ENCODE measurements at places on chromosomes 5 and 9.
A peak's percentile ranks its signal among the peaks of the same experiment; 100 is the strongest.

- H3K27ac ChIP-seq, result no peak overlapping the region
- DNase-seq, result no peak
- H3K4me1 ChIP-seq, result no peaks in the 10 kb centered on the region
- no peak overlapping the region for H3K4me3 ChIP-seq
- peaks cover 3% of the 10 kb centered on the region for H3K27me3 ChIP-seq
These were observed 196.8 kb downstream of the PRDM9 start for GRCh38 chr5:23703940-23704855.

DNA sequence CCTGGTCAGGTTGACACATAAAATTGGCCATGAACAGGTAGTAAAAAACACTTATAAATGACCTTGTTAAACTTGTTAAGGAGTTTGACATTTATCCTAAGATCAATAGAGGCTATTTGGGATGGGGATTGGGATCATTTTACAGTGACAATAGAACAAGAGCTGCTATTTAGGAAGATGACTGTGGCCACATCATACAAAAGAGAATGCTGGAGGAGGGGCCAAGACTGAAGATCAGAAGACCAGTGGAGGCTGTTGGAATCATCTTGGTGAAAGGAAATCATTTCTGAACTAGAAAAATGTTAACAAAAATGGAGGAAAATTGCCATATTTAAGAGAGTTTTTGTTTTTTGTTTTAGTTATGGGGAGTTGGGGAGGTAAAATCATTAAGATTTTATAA is 304.8 kb upstream of the TLE4 start:
- no peaks in the 10 kb centered on the region for H3K36me3 ChIP-seq
- H3K4me3 ChIP-seq, result no peak overlapping the region
- H3K27me3 ChIP-seq, result peaks cover 10% of the 10 kb centered on the region
- no peaks in the 10 kb centered on the region for H3K4me1 ChIP-seq

DNA sequence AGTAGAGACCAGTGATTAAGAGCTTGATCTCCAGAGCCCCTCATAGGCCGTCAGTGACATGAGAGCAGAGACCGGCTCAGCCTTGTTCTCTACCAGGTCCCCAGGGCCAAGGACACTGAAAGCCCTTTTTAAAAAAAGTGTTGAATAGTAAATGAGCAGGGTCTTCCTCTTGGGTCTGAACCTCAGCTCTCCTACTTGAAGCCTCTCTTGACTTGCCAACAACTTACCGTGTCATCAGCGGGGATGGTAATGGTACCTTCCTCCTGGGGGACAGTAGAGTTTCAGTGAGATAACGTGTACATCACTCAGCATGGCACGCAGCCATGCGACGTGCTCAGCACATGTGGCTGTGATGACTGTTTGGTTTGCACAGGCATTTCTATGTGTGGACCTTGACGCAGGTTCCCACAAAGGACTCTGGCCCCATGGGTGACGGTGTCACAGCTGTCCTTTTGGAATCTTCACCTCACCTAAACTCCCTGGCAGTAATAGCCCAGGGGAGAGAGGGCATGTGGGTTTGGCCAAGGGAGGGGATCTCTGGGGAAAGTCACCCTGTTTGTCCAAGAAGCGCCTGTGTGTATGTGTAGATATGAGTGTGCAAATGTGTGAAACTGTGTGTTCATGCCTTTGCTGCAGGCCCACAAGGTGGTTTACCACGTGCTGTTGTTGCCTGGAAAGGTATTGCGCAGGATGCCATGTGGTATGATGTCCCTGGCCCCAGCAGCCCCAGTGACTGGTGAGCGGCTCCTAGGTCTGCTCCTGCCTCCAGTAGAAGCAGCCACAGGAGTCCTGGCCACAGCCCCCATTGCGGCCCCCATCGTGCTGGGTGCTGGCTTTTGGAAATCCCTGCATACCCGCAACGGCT is 18.7 kb downstream of the ERGIC1 start:
- peaks cover 91% of the 10 kb centered on the region for H3K4me1 ChIP-seq
- peak overlapping the region; percentile 70 for H3K4me3 ChIP-seq
- H3K27me3 ChIP-seq, result peaks cover 11% of the 10 kb centered on the region
- H3K27ac ChIP-seq, result peak overlapping the region; percentile 88

DNA sequence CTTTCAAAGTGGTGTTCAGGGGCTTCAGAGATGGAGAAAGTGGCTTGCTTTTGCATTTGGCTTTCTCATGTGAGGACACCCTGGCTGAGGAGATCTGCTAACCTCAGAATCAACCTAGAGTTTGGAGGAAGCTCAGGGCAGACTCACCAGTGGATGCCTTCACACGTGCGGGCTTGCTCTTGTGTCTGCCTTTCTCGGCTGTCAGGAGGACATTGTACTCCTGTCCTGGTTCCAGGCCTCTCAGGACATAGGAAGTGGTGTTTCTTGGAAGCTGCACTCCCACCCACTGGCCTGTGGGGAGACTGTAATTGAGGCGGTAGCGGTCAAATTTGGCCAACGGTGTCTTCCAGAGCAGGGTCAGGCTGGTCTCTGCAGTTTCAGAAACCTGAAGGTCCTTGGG is 44.5 kb downstream of the TNC start:
- H3K4me1 ChIP-seq, result no peaks in the 10 kb centered on the region
- no peak for DNase-seq
- no peak overlapping the region for H3K27ac ChIP-seq
- H3K36me3 ChIP-seq, result no peaks in the 10 kb centered on the region
- H3K4me3 ChIP-seq, result no peak overlapping the region
- peaks cover 8% of the 10 kb centered on the region for H3K27me3 ChIP-seq

- H3K4me3 ChIP-seq, result no peak overlapping the region
- DNase-seq, result no peak
- H3K4me1 ChIP-seq, result no peaks in the 10 kb centered on the region
- H3K27me3 ChIP-seq, result no peaks in the 10 kb centered on the region
- H3K36me3 ChIP-seq, result no peaks in the 10 kb centered on the region
- no peak overlapping the region for H3K27ac ChIP-seq
These were observed 54.0 kb downstream of the PCA3 start for GRCh38 chr9:76818271-76818670.

GRCh38 chr5:77635917-77636640 is 2.4 kb downstream of the OTP start:
- H3K27ac ChIP-seq, result no peak overlapping the region
- no peak for DNase-seq
- peaks cover 4% of the 10 kb centered on the region for H3K4me1 ChIP-seq
- peaks cover 5% of the 10 kb centered on the region for H3K36me3 ChIP-seq

DNA sequence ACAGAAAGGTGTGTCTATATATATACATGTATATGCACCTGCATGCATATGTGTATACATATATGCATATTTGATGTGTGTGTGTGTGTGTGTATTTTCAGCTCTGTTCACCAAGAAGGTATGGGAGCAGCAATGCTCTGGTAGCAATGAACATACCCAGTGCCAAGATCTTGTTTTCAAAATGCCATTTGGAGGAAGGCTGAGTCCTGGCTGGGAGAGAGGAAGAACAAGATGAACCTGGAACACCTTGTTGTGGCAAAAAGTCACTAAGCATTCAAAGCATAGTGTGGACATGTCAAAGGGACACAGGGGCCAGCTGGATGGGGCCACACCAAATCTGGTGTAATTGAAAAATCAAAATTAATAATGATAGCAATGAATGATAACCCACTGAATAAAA is 31.8 kb upstream of the NEK6 start:
- no peak for DNase-seq
- peaks cover 24% of the 10 kb centered on the region for H3K4me1 ChIP-seq
- no peaks in the 10 kb centered on the region for H3K27me3 ChIP-seq
- H3K27ac ChIP-seq, result no peak overlapping the region

GRCh38 chr9:103364753-103365152 is 369.6 kb downstream of the CYLC2 start:
- H3K27ac ChIP-seq, result no peak overlapping the region
- no peaks in the 10 kb centered on the region for H3K27me3 ChIP-seq
- no peak for DNase-seq
- no peak overlapping the region for H3K4me3 ChIP-seq
- H3K4me1 ChIP-seq, result no peaks in the 10 kb centered on the region

DNA sequence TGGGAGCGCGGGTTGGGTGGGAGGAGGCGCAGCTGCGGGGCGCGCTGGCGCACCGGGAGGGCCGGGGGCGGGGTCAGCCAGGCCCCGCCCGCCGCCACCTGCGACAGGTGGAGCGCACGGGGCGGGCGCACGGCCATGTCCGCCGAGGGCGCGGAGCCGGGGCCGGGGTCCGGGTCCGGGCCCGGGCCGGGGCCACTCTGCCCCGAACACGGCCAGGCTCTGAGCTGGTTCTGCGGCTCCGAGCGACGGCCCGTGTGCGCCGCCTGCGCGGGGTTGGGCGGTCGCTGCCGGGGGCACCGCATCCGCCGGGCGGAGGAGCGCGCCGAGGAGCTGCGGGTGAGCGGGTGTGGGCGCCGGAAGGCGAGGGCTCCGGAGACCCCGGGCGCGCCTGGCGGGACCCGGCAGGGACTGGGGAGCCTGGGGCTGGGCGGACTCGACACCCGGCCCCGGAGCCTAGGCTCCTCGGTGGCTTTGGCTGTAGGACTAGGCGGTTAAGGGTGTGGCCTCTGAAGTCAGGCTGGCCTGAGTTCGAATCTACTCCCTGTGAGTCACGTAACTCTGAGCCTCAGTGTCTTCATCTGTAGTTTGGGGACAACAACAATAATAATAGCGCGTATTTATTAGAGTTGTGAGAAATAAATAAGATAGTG is at the start of gene BSPRY:
TSS of gene BSPRY (plus strand) at position 97 of the 650 bp plus-strand sequence. CDS start at position 136, 39 bp downstream.
- peaks cover 1% of the 10 kb centered on the region for H3K27me3 ChIP-seq
- no peaks in the 10 kb centered on the region for H3K36me3 ChIP-seq
- peak; percentile 50 for DNase-seq
- peaks cover 19% of the 10 kb centered on the region for H3K4me1 ChIP-seq
- H3K4me3 ChIP-seq, result peak within 1 kb of the TSS; percentile 84

DNA sequence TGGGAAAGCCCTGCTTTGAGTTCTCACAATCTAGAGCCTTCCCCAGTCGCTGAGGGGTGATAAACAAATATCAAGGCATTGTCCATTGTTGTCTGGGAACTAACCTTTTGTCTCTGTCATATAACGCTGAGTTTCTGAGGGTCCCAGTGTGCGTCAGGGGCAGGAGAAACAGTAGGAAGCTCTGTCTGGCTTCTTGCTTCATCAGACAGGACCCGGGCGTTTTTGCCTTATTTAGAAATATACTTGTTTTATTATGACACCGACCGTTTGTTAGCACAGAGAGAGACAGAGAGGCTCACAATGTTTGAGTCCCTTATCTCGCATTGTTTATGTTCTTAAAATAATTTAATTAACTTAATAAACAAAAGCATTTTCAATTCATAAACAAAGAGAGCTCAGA is 204.9 kb upstream of the GAS1 start:
- no peaks in the 10 kb centered on the region for H3K36me3 ChIP-seq
- H3K27me3 ChIP-seq, result peaks cover 13% of the 10 kb centered on the region
- H3K4me3 ChIP-seq, result no peak overlapping the region
- DNase-seq, result no peak
- no peaks in the 10 kb centered on the region for H3K4me1 ChIP-seq

DNA sequence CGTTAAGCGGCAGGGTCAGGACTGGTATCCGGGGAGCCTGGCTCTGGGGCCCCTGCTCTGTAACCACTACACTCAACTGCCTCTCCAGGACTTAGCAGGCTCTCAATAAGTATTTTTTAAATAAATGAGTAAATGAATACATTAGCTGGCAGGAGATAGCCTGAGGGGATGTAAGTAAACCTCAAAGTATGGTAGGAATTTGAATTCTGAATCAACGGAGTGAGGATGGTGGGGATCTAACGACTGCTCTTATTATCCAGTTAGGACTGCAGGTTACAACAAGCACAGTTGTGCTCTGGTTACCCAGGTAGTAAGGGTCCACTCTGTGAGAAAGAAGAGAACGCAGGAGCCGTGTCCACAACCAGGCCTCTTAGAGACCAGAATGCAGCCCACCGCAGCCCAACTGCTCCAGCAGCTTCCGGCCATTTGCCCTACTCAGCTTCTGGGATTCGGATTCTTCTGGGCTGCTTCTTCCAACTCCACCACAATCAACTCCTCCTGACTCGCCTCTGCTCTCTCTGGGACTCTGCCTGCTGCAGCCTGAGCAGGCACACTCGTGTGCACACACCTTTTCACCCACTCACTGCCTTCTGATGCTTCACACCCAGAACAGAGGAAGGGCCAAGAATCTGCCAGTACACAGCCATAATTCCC is 52.6 kb downstream of the MED27 start:
- H3K36me3 ChIP-seq, result peaks cover 3% of the 10 kb centered on the region
- no peak overlapping the region for H3K27ac ChIP-seq
- H3K4me1 ChIP-seq, result peaks cover 27% of the 10 kb centered on the region
- H3K4me3 ChIP-seq, result no peak overlapping the region

DNA sequence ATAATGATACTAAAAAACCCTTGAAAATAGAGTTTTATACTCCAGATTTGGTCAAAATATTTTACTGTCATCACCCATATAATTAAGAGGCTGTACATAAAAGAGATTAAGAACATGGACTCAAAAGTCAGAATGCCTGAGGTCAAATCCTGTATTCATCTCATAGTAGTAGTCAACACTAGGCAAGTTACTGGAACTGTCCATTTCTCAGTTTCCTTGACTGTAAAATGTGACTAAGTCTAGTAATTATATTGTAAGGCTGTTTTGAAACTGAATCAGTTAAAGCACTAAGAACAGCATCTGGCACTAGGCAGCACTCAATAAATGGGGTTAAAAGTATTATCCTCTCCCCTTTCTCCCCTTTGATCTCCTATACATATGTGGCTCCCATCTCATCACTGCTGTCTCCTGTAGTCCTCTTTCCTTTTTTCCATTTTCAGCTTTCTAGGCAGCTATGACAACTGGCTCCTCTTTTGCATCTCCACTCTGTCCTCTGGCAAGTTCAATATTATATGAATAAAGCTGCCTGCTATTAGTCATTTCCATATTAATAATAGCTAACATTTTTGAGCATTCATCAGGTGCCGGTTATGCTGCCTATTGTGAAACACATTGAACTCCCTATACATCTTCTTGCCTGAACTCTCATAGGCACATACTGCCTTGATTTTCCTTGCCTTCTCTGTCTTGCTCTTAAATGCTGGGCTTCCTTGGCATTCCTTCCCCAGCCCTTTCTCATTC is 185.8 kb upstream of the NREP start:
- no peaks in the 10 kb centered on the region for H3K36me3 ChIP-seq
- H3K27me3 ChIP-seq, result no peaks in the 10 kb centered on the region
- DNase-seq, result no peak
- H3K4me3 ChIP-seq, result no peak overlapping the region
- H3K4me1 ChIP-seq, result no peaks in the 10 kb centered on the region

DNA sequence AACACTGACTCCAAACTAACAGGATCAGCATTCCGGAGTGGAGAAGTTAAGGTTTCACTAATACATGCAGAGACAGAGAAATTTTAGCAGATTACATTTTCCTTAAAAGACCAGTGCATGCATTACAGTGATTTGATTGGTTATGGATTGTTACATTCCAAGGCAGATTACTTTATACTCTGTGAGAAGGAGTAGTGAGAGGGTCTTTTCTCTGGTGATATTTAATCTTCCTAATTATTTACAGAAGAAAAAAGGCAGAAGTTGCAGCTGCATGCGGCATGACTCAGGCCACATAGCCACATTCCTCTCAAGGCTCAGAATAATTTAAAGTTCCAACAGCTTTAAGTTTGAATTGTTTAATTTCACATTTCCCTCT is 53.0 kb upstream of the PDZD2 start:
- H3K27ac ChIP-seq, result no peak overlapping the region
- H3K36me3 ChIP-seq, result no peaks in the 10 kb centered on the region
- H3K27me3 ChIP-seq, result peaks cover 3% of the 10 kb centered on the region
- H3K4me3 ChIP-seq, result no peak overlapping the region
- H3K4me1 ChIP-seq, result no peaks in the 10 kb centered on the region

Measured in immature natural killer cell (primary cell).